ENCODE measurements at places on chromosomes 2 and 18.

- no peak for DNase-seq
Measured at GRCh38 chr2:126970583-126970982, 71.9 kb downstream of the TEX51 start.

GRCh38 chr2:214311031-214311533, 99.8 kb upstream of the VWC2L start:
- no peak for DNase-seq

DNA sequence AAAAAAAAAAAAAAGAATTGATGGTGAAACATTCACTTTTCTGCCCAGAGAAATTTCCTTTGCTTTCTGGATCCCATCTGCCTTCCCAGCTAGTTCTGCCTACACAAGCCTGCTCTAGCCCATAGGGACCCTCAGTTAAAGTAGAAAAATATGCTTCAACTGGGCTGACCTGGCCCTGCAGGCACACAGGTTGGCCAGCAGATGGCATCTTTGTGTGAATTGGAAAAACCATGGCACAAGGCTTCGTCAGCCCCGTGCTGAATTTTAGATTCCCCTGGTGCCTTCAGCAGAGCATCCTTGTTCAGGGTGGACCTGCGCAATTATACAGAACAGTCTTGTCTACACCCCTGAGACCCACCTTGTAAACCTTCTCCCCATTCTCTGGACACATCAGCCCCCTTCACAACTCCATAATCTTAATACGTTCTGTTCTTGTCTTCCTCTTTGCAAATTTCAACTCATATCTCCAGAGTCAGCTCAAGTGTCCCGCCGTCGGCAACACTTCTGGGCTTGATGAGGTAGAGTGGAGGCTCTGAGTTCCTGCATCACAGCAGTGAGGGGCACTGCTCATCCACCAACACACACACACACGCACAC, 114.5 kb downstream of the INSIG2 start:
- peak; percentile 21 for DNase-seq

DNA sequence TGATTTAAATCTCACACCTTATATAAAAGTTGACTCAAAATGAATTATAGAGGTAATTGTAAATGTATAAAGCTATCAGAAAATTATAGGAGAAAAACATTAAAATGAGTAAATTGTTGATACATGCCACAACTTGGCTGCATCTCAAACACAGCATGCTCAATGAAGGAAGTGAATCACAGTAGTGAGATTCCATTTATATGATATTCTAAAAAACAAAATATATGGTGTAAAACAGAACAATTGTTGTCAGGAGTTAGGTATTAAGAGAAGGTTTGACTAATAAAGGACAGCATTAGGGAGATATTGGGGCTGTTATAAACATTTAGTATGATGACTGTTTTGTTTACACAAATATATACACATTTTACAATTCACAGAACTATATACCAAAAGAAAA, 356.6 kb upstream of the CELF4 start:
- DNase-seq = no peak

- no peak for DNase-seq
Measured at GRCh38 chr2:26959331-26959730, 11.1 kb upstream of the MAPRE3 start.

DNA sequence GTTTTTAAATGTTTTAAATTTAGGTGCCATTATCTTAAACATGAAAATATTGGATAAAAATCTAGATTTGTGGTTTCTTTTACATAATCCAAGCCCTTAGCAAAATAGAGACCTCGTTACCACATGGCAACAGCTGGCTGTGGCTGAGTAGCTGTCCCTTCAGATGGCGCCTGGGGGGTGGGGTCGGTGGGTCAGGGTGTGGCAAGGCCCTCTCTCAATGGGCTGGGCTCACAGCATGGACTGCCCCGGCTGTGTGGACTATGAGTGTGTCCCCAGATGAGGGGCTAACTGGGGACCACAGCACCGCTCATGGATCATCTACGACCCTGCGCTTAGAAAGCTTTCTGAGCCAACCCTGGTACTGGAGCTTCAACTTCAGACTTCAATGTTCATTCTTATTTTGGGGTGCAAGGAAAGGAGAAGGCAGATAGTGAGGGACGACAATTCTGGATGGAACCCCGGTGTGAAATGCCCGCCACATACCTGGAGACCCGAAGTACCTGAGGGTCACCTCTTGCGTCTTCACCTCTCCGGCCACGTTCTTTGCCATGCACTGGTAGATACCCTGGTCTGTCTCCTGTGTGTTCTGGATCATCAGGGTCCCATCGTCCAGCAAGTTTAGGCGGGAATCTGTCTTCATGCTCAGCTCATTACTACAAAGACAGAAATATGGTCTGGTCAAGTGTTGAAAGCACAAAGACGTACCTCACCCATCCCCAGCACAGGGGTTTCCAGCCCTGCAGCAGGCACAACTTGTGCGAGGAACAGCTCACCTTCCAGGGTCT, 71.0 kb downstream of the PXDN start:
- DNase-seq = no peak

- DNase-seq = no peak
Measured at GRCh38 chr18:56899660-56900059, 247.2 kb upstream of the BOD1L2 start.

DNA sequence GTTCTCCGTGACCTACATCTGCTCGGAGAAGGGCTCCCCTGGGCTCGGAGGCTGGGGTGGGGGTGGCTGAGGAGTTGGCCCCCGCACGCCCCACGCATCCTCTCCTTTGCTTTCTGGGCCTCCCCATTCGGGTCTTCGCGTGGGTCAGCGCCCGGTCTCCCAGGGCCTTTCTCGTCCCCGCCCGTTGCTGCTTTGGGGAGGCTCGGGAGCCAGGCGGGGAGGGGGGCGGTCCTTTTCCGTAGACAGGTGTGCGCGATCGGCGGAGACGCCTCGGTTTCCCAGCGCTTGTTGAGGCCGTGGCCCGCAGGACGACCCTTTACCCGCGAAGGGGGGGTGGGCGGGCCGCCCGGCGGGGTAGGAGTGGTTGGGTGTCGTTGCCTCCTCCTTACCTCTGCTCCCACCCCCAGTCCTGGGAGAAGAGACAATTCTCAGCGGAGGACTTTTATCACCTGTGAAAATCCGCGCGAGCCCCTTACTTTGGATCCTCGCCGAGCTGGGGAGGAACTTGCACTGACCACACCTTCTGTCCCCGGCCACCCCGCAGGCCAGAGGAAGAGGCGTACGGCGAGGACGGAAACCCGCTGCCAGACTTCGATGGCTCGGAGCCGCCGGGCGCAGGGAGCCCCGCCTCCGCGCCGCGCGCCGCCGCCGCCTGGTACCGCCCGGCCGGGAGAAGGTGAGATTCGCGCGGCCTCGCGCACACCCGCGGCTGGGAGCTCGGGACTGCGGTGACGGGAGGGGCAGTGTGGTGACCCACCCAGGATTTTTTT, 2.6 kb downstream of the ADCYAP1 start:
- DNase-seq = no peak

GRCh38 chr2:18891600-18892345, 302.4 kb upstream of the NT5C1B start:
- no peak for DNase-seq

- DNase-seq = no peak
Measured at GRCh38 chr2:142254031-142254430, 123.2 kb upstream of the LRP1B start.

DNA sequence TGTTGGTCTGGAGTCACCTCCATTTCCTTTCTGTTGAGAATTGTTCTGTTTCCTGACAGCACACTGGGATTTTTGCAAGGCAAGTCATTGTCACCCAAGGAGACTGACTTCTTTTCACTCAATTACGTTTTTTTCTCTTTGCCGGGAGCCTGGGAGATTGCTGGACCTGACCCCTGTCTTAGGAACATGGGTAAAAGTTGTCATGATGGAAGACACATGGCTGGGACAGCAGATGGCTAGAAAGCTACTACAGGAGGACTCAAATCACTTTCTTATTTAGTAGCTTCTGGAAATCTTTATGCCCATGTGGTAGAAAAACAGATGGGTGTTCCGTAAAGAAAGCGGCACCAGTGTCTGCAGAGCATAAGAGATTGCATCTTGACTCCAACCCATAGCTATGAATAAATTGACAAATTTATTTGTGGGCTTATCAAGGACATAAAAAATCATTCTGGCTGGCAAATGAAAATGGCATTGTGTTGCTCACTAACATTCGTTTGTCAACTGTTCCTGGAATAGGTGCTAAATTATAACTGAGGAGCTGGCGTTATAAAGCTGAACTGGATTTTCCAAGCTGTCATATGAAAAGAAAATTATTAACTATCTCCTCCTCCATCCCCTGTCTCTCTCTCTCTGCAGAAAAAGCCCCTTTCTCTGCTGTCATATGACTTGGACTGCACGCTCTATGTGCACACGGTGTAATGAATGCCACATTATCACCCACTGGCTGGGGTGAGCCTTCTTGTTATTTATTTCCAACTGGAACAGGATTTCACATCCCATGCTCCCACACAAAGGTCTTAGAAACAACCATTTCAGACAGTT, 159.8 kb downstream of the SH3RF3 start:
- no peak for DNase-seq

- no peak for DNase-seq
Measured at GRCh38 chr2:17540093-17540812, at the start of gene VSNL1. TSS of gene VSNL1 (plus strand) at chr2:17540696. CDS start at chr2:17592075, 51,379 bp downstream.

- DNase-seq = no peak
Measured at GRCh38 chr2:121237980-121238665, 46.9 kb downstream of the TFCP2L1 start.

DNA sequence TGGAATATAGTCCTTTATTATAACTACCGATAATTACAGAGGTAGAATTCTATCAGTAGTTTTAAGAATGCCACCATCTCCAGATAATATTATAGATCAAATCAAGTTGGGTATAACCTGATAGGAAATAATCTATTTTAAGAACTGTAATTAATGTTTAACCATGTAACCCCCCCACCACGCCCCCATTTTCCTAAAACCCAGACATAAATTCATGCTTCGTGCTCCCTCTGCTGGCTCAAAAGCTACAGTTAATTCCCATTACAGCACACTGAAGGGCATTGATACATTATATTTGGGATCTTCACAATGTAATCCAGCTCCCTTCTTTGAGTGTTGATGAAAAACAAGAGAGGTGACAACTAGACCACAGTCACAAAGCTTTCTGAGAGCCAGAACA, 228.0 kb upstream of the SMAD7 start:
- DNase-seq = no peak

DNA sequence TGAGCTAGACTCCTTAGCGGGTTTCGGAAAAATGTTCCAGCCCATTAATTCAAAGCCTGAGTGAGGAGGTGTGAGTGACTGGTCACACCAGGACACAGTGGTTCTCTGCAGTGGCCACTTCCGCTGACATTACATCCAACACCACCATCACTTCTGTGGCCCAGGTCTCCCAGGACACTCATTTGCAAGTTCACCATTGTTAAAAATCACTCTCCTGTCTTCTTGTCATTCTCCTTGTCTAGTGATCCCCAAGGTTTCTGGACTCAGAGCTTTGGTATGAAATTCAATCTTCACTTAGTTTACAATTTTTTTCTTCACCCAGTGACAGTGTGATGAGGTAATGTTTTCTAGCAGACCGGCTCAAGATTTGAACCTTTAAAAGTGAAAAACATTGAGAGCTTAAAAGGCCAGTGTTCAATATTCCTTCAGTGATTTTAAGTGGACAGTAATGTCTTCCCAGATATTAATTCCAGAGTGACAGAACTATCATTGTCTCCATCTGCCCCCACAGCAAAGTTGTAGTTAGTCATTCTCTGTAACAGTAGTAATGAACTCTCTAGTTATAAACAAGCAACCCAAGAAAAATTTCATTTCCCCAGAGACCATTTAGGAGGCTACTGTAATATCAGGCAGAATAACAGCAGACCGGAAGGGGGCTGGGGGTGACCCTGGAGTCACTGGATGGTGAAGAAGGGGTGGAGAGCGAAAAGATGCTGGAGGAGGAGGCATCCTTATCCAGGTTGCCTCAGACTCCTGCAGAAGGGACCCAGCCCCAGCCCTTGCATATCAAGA, 164.9 kb downstream of the GFPT1 start:
- no peak for DNase-seq

- no peak for DNase-seq
Measured at GRCh38 chr2:156892467-156893281, 364.8 kb upstream of the GALNT5 start.

DNA sequence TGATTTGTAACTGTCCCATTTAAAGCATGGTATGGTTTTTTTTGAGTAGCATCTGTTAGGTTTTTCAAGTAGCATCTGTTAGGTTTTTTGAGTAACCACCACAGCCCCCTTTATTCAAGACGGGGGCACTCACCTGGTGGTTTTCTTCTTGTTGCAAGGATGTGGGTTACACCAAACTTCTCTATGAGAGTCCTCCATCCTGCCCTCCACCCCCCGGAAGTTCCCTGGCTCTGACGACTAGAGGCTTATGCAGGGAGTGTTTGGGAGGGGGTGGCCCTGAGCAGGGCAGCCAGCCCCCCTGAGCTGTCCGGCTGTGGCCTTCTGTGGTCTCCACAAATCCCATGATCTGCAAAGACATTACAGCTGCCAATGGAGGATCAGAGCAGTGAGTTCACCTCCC, 39.3 kb downstream of the MTCL1 start:
- no peak for DNase-seq

DNA sequence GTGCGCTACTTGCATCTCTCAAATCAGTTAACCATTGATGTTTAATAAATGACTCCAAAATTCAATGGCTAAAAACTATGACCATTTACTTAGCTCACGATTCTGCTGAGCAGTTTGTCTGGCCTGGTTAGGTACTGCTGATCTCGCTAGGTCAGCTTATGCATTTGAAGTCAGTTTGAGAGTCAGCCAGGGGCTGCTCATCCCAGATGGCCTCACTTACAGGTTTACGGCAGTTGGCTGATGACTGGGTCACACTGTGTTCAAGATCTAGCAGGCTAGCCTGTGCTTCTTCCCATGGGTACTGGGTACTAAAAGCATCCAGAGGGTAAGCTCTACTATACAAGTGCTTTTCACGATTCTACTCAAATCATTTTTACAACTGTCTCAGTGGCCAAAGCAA, 122.1 kb downstream of the DLGAP1 start:
- DNase-seq = no peak

GRCh38 chr18:3998698-3999333, 456.3 kb downstream of the DLGAP1 start:
- no peak for DNase-seq

DNA sequence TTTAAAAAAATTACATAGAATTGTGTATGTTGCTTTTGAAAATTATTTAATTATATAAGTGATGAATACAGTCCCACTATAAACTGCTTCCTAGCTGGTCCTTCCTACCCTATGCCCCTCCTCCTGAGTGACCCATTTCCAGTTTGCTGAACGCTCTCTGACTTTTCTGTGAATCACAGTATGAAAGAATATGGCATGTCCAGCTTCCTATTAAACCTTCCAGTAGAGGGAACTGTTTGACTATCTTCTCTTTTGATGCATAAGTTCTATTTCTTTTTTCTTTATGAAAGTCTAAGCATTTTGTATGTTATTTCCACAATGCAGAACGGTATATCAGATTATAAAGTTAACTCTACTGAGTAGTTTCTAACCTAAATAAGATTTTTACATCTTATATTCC, 41.3 kb downstream of the PSMG2 start:
- DNase-seq = no peak

GRCh38 chr18:9993521-9994025, 79.8 kb downstream of the VAPA start:
- no peak for DNase-seq

- no peak for DNase-seq
Measured at GRCh38 chr2:151198645-151199044, 63.0 kb downstream of the RBM43 start.

- DNase-seq = no peak
Measured at GRCh38 chr18:27022477-27022876, 157.0 kb upstream of the AQP4 start.
